ENCODE measurements at places on chromosomes 2 and 18. TPM values are rescaled to one million over a fixed set of nuclear protein-coding genes. Genes with fewer than 3 reads are reported as not detected.

Gene ARHGAP28
- 23.7 TPM for polyA plus RNA-seq

Gene MAP2
- polyA plus RNA-seq = 6.2 TPM

Gene PRSS56
- 2.2 TPM for polyA plus RNA-seq

Gene DNER
- polyA plus RNA-seq = 1.1 TPM

Gene SPEG
- 208 TPM for polyA plus RNA-seq

Gene RNF144A
- polyA plus RNA-seq = 21.5 TPM

Gene TUBA4B
- 0.31 TPM for polyA plus RNA-seq

Gene ALKAL2
- 0.49 TPM for polyA plus RNA-seq

- DNase-seq = no peak
Observed at GRCh38 chr2:134122610-134123009, 131.3 kb upstream of the MGAT5 start.

DNA sequence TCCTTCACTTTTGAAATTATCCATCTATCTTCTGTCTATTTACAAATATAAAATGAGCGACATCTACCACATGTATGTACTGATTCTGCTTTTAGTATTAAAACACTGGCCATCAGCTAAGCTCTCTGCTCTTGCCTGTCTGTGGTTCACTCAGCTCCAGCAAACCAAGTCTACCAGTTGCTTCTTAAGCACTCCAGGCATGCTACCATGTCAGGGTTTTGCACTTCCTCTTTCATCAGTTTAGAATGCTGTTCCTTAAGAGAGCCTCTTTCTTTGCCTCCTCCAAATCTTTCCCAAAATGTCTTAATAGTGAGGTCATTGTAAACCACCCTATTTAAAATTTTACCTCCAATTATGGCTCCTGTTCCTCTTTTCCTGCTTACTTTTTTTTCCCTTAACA is 59.5 kb downstream of the SCN3A start:
- DNase-seq = no peak

DNA sequence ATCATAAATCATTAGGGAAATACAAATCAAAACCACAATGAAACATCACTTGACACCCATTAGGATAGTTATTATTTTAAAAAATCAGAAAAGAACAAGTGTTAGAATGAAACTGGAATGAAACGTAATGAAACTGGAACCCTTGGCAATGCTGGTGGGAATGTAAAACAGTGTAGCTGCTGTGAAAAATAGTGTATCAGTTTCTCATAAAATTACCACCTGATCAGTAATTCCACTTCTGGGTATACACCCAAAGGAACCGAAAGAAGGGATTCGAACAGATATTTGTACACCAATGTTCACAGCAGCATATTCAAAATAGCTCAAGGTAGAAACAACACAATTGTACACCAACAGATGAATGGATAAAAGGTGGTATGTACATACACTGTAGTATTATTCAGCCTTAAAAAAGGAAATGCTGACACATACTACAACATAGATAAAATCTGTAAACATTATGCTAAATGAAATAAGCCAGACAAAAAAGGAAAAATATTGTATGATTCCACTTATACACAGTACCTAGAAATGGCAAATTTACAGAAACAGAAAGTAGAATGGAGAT is 27.0 kb downstream of the ROCK1 start:
- no peak for DNase-seq

- DNase-seq = no peak
Observed at GRCh38 chr2:108580050-108580449, 45.8 kb downstream of the LIMS1 start.

- no peak for DNase-seq
Observed at GRCh38 chr2:141927536-141927935, 203.3 kb downstream of the LRP1B start.

DNA sequence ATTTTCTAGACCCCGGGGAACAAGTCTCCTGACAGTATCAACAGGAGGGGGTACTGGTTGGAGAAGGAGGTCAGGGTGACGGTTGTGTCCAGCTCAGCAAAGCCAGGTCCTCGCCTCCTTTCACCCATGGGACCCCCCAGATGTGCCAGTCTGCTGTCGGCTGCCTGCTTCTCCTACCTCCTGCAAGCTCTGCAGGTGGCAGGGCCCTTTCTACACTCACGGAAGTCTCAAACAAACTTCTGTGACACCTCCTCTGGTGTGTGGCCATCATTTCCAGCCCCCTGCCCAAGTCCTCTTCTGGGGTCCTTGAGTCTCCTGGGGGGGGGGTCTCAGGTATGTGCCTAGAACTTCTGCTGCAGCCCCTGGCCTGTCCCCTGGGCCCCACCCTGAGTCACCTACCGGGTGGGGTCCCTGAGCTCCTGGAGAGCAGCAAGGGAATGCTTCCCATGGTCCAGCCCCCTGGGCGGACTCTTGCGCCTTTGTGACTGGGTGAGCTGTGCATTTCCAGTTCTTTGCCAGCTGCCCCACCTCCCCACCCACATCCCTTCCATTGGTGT is 12.8 kb downstream of the SH3RF3 start:
- DNase-seq = no peak

- DNase-seq = no peak
Observed at GRCh38 chr2:224922142-224922727, 120.0 kb downstream of the DOCK10 start.

DNA sequence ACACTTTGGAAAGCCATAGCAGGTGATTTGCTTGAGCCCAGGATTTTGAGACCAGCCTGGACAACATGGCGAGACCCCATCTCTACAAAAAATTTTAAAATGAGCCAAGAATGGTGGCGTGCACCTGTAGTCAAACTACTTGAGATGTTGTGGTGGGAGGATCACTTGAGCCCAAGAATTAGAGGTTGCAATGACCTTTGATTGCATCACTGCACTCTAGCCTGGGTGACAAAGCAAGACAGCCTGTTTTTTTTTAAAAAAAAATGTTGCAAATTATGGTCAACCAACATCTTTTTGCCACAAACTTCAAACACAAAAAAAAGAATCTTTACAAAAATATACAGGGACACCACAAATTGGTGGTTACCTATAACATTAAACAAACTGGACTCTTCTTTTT is 40.3 kb downstream of the MEX3C start:
- no peak for DNase-seq

DNA sequence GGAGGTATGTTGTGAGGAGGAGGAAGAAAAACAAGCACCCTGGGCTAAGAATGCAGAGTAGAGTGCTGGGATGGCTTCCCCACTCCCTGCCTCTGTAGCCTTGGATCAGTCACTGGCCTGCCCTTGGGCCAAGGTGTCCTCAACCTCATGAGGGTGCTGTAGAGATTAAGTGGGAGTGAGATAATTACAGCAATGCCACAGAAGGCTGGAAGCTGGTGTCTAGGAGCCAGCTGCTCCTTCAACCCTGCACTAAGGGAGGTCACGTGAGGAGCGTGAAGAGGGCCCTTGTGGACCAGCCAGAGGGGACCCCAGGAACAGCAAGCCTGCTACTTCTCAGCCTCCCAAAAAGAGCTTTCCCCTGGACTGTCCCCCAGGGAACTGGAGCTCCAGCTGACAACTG is 95.2 kb downstream of the TTC32 start:
- no peak for DNase-seq

GRCh38 chr2:43005245-43005974 is 213.0 kb upstream of the HAAO start:
- DNase-seq = no peak

DNA sequence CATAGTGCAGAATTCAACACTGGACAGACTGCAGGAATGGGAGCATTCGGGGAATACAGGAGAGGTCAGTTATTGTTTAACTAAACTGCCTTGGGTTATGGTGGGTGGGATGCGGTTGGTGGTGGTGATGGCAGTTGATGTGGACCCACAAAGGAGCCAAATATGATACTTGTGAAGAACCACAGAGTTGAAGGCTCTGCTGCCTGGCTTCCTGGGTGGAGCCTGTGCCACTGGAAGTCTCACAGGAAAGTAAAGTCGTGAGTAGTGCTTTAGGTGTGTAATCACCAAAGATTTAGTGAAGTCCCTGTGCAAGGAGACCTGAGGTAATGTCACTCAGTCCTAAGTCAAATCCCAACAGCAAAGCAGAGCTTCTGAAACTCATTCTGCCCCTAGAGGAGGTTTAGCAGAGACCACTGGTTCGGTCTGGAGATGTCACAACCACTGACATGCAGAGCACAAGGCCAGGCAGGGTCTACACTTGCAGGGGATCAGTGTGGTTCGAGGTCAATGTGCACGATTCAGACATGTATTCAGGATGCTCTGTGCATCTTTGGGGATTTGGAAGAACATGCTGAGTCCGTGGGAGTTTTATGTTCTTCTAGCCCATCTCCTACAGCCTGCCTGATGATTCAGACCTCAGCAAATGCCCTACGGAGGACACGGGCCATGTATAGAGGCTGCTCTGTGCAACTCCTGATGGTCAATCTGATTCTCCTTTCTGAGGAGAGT is 1150.9 kb downstream of the RPIA start:
- DNase-seq = no peak

GRCh38 chr2:180077295-180077906 is 70.3 kb upstream of the CWC22 start:
- no peak for DNase-seq

DNA sequence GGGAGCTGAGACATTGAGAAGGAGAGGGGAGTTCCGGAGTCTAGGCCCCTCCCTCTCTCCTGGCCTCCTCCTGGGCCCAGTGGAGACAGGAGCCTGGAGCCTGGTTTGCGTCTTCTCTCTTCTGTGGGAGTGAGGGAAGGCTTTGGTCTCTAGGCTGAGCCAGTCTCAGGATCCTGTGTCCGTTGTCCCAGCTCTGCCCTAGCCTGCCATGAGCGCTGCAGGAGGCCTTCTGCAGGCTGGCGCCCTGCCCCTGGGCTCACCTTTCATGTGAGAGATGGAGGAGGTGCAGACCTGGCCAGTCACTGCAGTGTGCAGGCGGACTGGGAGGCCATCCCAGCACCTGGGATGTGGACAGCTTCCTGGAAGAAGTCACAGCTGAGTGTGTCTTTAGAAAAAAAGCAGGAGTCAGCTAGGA is 8.7 kb downstream of the IMPA2 start:
- no peak for DNase-seq

DNA sequence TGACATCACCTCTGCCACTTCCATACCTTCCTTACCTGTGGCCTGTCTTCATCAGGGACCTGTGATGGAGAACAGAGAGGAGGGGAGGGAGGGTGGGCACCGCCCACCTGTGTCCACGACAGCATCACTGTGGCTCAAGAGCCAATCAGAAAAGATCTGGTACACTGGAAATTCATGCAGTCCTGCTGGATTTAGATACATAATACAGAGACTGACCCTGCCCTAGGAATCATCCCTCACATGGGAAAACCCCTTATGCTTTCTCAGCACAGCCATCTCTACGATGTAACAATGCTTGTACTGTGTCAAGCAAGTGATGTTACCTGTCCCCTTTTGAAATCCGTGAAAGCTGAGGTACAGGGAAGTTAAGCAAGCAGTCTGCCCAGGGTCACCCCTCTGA is 145.6 kb upstream of the EPAS1 start:
- no peak for DNase-seq

GRCh38 chr2:86646865-86647264 is 23.2 kb upstream of the RNF103 start:
- DNase-seq = no peak

DNA sequence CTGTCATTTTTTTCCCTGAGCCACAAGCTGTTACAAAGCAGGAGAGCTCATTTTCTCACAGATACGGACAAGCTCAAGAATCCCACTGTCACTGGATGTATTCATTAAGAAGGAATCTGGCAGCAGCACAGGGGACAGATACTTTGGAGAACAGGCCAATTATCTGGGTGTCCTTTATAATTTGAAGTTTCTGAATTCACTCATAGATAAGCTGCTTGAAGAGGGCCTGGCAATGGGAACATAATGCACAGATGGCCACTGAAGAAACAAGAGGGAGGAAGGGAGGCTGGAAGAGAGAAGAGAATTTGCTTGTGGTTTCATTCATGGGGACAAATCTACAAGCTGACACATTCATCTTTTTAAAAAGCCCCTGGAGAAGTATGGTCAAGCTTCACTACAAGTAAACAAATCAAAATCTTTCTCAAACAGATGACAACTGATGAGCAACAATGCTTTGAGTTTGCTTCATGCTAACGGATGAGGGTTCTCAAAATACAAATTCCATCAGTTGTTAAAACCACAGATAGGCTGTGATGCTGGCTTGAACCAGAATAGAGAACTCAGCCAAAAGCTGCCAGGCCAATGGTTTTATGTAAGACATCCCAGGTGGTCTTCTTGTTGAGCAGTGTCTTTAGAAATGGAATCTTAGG is 11.9 kb downstream of the BCL2 start:
- no peak for DNase-seq

GRCh38 chr2:174438146-174438886 is 42.8 kb downstream of the SCRN3 start:
- DNase-seq = no peak

DNA sequence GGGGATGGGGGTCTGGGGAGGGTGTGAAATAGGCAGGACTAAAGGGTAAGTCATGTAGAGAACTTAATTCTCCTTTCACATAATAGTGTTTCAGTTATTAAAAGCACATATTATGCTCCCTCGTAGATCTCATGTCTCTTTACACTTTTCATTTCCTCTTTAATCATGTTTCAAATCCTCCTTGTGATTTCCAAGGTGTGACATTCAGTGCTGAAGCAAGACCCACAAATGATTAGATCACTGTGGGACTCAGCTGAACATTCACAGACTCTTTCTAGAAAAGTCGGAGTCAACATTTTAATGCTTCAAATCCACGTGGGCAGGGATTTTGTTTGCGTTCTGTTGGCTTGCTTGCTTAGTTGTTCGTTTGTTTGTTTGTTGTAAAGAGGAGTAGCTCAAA is 34.7 kb upstream of the CALCRL start:
- DNase-seq = no peak

GRCh38 chr18:48392268-48392667 is 16.9 kb downstream of the ZBTB7C start:
- DNase-seq = peak; percentile 51

- DNase-seq = no peak
Observed at GRCh38 chr2:150548527-150548926, 61.1 kb upstream of the RND3 start.

DNA sequence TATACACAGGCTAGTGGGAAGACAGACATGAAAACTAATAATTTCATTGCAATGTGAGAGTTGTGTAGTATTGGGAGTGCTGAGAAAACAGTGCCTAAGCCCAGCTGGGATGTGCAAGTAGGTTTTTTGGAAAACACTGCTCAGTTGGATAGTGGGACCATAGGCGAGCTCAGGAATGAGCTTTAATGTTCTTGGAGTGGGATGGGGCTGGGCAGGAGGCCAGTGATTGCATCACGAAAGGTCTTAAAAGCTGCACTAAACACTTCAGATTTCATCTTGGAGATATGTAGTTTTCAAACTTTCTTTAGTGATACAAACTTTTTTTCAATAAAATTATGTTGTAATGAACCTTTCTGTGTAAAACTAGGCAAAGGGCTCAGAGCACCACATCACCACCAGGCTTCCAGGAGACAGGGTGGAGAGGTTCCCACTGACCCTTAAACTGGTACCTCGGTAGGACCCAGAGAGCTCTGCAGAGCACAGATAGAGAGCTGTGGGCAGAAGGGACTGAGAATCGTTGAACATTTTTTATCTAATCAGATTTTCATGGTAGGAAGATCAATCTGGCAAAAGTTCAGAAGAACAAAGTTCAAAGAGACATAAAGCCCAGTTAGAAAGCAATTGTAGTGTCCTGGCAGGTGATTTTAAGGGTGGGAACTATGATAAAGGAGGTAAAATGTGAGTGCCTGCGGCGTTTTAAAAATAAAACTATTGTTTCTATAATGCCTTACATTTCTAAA is 176.2 kb downstream of the TRABD2A start:
- no peak for DNase-seq

GRCh38 chr2:105358593-105358992 is 21.3 kb downstream of the C2orf49 start:
- DNase-seq = no peak
